ENCODE measurements at places on chromosomes 3 and 15.

DNA sequence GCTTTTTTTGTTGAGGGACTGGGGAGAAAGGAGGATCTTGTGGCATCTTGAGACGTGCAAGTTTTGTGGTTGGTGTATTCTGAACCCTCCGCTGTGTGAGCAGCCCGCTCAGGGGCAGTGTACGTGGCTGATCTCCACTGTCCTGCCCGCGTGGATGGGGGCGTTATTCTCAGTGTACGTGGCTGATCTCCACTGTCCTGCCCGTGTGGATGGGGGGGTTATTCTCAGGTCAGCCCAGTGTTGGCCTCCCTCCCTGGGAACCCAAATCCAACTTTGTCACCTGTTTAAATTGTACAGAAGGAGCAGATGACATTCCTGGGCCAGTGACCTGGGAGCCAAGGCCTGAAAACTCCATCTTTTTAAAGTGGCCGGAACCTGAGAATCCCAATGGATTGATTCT, 84.0 kb downstream of the PGPEP1L start:
- DNase-seq: no peak

DNA sequence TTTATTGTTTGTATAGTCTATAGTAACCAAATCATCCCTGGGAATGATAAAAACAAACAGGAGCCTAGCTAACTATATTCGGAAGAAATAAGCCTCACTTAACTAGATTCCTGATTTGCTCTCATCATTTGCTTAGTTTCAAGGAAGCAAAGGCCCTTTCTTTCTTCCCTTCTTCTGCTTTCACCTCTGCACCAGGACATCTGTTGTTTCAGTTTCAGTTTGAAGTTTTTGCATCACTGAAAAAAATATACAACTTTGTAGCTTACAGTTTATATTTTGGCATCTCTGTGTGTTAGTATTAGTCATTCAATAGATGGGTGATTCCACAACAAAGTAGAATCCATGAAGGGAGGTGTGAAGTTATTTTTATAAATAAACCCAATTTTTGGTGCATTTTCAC, 113.6 kb upstream of the SNTN start:
- DNase-seq: no peak

- DNase-seq: no peak
Measured at GRCh38 chr3:39453134-39453533, 14.3 kb upstream of the MOBP start.

DNA sequence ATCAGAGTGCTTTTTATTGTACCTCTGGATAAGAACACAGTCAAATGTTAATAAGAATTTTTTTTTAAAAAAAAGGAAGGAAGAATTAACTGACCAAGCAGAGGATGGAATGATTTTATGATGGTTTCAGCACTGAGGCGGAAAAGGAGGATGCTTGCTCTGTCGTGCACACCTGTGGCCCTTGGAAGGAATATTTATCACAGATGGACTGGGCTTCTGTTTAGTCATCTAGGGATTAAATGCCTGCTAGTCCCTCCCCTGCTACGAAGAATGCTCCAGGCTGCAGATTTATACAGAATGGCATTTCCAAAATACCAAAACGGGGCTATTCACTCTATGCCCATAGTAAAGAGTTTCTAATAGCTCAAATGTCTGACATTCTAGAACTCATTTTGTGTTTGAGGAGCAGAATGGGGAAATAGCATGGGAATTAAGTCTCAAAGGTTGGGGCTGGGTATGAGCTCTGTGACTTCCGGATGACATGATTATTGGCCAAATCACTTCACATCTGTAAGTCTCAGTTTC, 92.8 kb upstream of the BCL6 start:
- no peak for DNase-seq

DNA sequence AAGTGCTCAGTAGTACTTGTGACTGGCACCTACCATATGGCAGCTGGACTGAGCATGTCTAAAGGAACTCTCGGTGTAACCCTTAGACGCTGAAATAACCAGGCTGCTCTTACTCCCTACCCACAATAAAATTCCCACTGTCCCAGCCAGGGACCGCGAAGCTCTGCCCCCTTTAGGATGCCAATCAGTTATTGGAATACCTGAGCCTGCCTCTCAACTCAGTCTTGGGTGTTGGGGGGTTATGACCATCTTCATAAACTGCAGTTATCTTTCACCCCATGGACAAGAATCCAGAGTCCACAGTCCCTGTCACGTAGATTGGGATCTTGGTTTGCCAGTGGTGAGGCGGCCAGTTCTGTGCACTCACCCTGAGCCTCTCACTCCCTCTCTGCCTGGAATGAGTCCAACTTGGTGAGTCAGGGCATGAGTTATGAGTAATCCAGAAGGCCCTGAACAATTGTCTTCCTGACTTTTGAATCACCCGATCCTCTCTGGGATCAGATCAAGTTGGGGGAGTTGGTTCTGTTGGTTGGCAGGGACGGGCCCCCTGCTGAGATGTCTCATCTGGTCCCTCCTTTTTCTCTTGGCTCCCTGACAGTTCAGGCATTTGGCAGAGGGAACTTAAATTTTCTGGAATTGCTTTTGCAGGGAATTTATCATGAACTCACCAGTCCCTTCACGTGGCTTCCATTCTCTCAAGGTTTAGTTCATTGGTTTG, 120.1 kb upstream of the UBE2E1 start:
- peak; percentile 88 for DNase-seq

DNA sequence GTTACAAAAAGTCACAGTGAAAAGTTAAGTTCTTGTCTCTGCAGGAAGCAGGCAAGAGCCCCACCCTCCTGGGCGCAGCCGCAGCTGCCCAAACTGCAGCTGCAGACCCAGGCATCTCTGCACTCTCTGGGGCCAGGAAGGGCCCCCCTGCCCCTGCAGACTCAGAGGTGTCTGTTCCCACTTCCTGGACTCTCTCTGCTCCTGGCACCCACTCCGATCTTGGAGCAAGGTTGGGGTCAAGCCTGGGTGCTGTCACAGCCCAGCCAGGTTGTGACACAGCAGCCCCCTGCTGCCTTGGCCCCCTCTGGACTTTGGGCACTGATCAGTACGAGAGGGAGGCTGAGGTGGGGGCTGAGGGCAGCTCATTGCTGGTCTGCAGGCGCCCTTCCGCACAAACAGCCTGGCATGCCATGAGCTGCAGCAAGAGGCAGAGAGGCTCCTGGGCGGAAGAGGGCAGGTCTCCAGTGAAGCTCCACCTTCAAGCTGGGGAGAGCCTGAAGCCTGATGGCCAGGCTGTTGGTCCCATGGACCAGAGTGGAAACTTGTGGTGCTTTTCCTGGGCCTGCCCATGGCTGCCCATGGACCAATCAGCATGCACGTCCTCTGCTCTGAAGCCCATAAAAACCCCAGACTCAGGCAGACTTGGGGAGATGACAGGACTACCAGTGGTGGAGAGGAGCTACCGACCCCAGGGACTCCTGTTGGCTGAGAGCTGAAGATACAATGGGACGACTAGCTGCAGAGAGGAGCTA, 42.9 kb upstream of the LRRFIP2 start:
- no peak for DNase-seq

Data from AG08396 (cell line).